ENCODE measurements at places on chromosomes 2 and 18. TPM values are rescaled to one million over a fixed set of nuclear protein-coding genes. Genes with fewer than 3 reads are reported as not detected.
A peak's percentile ranks its signal among the peaks of the same experiment; 100 is the strongest.

GRCh38 chr2:203594541-203594940, 59.4 kb upstream of the RAPH1 start:
- DNase-seq = no peak

- no peak for DNase-seq
Measured at GRCh38 chr2:186339716-186340115, 146.3 kb upstream of the ZC3H15 start.

DNA sequence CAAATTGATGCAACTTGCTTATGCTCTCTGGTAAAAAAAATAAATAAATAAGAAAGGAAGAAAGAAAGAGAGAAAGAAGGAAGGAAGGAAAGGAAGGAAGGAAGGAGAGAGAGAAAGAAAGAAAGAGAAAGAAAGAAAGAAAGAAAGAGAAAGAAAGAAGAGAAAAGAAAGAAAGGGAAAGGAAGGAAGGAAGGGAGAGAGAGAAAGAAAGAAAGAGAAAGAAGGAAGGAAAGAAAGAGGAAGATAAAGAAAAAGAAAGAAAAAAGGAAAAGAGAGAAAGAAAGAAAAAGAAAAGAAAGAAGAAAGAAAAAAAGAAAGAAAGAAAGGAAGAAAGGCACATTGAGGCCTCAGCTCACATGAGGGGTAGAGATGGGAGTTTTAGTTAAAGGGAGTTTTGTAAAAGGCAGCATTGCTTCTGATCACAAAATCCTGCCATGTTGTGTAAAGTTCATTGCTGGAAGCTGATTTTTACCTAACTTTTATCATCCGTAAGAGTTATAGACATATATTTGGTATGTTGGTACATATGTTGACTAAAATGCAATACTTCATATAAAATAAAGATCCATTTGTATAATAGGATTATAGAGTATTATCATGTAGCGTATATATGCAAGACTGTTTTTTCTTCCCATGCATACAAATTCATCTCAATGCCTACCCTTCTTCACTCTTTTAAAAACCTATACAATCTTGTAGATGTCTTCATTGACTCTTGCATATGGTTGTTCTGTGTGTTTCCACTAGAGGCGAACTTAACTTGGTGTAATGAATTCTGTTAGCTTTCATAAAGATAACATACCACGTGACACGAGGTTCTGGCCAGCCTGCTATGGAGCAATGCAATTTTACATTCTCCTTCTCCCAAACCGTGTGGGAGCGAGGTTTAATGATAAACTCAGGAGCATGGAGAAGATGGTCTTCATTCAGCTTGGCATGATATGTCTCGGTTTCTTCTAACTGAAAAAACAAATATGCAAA, 32.8 kb downstream of the MYOM1 start:
- peak; percentile 33 for DNase-seq

DNA sequence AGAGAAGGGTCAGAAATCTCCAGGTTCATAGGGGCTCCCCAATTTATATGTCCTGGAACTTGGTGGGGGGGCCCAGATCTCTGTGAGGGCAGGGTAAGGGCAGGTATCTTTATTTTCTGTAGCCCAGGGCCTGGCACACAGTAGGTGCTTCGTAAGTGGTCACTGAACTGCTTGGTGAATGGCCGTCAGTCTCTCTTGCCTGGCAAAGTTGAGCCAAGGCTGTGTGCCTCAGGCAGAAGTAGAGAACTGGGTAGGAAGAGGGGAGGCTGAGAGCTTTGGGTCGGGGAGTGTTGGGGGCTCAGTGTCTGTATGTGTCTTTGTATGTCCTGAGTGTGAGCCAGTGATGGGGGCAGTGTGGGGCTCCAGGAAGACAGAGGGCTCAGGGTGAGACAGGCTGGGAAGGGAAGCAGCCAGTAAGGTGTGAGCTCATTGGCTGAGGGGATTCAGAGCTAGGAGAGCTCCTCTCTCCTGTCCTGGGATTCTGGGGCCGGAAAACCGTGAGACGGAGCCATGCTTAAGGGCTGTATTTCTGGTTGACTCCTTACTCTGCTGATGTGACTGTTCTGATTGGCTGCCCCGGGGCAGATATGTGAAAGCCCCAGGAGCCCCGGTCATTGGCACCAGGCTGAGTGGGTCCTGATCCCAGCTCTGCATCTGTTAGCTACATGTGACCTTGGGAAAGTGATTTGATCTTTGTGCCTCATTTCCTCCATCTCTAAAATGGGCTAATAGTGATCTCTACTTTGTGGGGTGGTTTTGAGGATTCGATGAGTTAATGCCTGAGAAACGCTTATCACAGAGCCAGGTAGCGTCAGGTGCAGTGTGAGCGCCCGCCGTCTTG, 30.3 kb downstream of the STEAP3 start:
- DNase-seq = no peak

DNA sequence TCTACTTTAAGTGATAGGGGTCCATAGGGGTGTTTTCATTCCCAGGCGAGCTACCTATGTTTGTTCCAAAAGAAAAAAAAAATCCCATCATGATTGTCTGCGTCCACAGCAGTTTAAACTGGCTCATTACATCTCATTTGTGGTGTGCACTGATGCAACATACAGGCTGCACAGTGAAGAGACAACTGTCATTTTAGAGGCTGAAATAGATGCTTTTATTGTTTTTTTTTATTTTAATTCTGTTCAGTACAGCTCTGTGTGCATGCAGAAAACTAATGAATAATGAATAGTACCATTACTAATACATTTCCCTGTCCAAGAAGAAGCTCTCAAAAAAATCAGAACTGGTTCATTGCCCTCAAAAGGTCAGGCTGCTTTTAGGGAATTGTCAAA, 92.8 kb upstream of the ZNF516 start:
- DNase-seq = no peak

DNA sequence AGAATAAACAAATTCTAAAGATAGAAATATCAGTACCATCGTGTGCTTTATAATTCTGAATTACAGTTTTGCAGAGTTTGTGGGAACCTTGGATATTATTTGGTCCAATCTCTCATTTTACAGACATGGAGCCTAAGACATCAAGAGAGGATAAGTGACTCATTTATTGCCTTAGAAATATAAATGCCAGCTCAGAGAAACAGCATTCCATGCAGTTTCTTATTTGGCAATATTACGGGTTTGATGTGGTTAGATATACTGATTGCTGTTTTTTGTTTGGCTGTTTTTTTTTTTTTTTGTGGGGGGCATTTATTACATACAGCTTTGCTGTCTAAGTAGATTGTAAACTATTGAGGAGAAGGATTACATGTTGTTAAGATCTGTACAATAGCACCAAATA, 1241.1 kb upstream of the LRRTM1 start:
- DNase-seq = no peak

- no peak for DNase-seq
Measured at GRCh38 chr2:2728635-2729034, 397.6 kb upstream of the MYT1L start.

- DNase-seq = no peak
Measured at GRCh38 chr18:51188024-51188701, 9.3 kb downstream of the MEX3C start.

DNA sequence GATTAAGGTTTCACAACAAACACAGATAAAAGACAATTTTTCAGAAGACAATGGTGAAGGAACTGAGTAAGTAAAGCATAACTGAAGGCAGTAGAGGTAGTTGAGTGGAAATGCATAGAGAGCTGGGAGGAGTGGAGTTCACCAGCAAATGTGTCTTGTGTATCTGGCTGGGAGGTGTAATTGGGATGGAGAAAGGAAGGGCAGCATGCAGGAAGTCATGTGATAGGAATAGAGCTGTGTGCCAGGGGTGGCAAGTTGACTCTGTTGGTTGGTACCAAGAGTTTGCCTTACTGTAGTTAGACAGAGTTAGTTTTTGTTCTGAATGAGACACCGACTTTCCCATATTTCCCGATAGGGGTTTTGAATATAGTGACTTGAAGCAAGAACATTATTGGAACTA, 56.3 kb downstream of the FMNL2 start:
- DNase-seq = no peak

Gene TLX2
- total RNA-seq = not detected

Gene MATN3
- total RNA-seq = 3.5 TPM

- DNase-seq = no peak
Measured at GRCh38 chr2:71905205-71905604, 242.5 kb downstream of the CYP26B1 start.

DNA sequence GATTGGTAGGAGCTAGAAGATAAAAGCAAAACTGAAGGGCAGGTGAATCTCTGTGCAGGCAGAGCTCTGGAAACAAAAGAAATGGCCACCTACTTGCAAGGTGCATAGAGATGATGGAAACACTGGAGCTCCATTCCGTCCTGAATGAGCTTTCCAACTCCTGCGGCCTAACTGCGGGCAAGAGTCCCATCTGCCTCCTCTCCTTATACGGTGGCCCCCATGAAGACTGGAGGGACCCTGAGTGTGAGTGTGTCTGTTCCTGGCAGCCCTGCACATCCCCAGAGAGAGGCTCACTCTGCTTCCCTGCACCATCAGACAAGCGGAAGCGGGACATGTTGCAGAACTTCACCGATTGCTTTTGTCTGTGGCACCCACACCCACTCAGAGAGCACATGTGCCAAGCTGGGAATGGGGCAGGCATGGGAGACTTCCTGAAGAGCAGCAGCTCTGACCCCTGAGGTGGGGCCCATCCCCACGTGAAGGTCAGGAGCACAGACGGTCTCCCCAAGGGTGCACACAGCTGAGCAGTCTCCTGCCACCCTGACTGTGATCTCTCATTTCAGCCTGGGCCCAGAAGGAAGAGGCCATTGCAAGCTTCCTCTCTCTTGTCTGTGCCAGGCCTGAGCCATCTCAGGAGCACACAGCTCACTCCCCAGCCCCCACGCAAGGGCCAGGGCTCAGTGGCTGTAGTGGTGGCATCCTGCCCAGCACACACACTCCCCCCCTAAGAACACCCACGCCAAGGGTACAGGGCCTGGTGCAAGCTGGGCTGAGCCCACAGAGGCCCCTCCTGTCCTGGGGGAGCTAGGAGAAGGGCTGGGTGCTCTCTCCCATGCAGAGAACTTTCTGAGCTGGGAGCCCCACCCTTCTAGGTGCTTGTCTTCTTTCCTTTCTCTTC, 75.3 kb downstream of the STPG4 start:
- no peak for DNase-seq

Gene IL36A
- total RNA-seq = not detected

DNA sequence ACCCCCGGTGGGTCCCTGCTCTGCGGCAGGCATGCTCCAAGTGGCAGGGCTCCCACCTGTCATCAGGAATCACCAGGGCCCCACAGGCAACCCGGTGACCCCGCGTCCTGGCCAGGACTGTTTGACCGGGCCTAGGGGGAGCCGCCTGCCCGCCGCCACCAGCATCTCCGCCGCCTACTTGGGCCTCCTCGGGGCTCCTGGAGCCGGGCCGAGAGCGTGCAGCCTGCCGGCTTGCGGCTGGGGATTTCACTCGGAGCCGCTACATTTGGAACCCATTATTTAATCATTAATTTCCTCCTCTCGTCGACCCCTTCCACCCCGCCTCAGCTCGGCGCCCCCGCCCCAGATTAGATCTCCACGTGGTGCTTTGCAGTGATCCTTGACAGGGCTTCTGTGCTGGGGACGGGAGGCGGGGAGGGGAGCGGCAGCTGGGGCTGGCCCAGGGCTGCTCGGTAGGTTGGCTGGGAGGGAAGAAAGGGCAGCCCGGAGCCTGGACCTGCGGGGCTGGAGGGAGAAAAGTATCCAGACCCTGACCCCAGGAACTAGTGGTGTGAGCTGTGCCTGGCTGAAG, 295.4 kb downstream of the CYP26B1 start:
- DNase-seq = peak; percentile 23

- DNase-seq = no peak
Measured at GRCh38 chr2:23992931-23993330, 17.0 kb upstream of the MFSD2B start.

Gene TMEM247
- total RNA-seq = not detected

Gene FOXI3
- not detected for total RNA-seq

- DNase-seq = no peak
Measured at GRCh38 chr2:215028231-215028630, 110.2 kb downstream of the ABCA12 start.

- DNase-seq = no peak
Measured at GRCh38 chr2:216399621-216400020, 12.7 kb upstream of the SMARCAL1 start.

Gene RAPGEF4
- total RNA-seq = 2.0 TPM

Gene LRATD1
- 35.1 TPM for total RNA-seq

- DNase-seq = no peak
Measured at GRCh38 chr2:217694291-217694690, 308.5 kb downstream of the TNS1 start.

Gene SH2D6
- 0.27 TPM for total RNA-seq

DNA sequence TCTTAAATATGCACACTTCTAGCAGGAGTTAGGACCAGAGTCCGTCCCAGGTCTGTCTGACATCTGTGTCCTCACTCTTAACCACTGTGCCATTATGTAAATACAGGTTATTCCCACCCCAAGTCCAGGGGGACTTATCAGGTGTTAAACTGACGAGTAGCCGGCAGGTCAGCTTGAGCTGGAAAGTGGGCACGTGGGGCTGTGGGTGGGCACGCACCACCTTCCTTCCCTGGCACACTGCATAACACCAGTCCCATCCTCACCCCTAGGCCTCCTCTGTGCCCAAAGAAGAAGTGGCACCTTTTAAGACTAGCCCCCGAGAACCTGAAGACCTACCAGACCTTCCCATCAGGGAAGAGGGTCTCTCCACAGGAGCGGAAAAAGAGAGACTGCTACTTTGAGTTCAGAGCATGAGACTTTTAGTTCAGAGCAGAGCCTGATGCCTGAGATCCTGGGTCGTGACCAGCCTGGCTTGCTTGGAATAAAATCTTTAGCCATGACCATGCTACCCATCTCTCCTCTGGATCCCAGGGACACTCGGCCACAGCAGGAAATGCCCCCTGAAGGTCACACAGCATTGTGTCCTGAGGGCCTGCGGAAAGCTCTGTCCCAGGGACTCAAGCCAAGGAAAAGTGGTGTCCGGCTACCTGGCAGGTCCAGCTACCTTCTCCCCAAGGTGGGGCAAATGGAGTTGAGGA, 62.0 kb downstream of the CIB4 start:
- DNase-seq = no peak

- DNase-seq = no peak
Measured at GRCh38 chr2:229084447-229084846, 186.6 kb downstream of the PID1 start.

GRCh38 chr18:74748809-74749208, 151.1 kb downstream of the ZNF407 start:
- DNase-seq = no peak

All from hepatocyte (in vitro differentiated cells).